ENCODE measurements at places on chromosomes 6 and 20.

GRCh38 chr20:22338140-22338708, 246.1 kb downstream of the FOXA2 start:
- no peak for DNase-seq

DNA sequence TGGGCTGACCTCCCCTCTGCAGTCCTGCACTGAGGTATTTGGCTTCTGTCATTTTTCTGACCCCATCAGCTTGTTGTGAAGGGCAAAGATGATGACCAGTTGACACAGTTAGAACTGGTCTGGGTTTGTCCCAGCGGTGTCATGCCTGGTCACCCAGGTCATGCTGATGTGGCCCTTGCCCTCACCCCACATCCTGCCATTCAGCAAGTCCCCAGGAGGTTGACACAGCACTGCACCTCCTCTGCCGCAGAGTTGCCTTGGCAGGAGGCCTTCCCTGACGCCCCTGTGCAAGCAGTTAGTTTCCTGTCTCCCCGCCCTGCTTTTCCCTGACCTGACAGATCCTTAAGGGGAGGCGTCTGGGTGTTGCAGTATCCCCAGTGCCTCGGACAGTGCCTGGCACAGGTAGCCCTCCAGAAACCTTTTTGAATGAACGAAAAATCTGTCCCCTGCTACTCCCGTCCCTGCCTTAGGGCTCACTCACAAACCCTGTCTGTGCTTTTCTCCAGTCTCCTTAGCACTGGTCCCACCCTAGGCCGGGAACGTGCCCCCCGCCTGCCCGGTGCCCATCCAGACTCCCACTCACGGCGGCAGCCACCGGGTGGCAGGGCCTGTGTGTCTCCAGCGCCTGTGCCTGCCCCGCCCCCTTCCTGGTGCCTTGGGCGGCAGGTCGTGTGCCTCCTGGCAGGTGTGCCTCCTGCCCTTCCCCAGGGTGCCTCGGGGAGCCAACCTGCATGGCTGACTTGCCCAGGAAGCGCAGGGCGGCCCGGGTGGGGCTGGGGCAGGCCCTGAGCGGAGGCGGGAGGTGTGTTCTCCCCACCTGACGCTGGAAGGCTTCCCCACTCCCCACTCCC, 146.3 kb upstream of the RNF24 start:
- DNase-seq, result no peak

DNA sequence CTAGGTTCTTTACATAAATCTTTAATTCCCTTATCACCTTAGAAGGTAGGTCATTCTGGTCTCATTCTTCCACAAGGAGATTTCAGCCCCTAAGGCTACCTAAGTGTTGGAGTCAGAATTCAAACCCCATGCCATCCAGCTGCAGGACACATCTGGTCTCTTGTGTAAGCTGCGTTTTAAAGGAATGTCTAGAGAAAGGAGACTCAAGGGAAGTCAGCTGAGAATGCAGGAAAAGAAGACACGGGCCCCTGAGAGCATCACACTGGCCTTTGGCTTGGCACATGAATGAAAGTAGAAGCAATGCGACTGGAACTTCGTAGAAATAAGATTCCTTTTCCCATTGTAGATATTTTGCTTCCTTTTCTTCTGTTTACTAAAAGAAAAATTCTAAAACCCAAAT, 76.7 kb upstream of the SYNJ2 start:
- no peak for DNase-seq

DNA sequence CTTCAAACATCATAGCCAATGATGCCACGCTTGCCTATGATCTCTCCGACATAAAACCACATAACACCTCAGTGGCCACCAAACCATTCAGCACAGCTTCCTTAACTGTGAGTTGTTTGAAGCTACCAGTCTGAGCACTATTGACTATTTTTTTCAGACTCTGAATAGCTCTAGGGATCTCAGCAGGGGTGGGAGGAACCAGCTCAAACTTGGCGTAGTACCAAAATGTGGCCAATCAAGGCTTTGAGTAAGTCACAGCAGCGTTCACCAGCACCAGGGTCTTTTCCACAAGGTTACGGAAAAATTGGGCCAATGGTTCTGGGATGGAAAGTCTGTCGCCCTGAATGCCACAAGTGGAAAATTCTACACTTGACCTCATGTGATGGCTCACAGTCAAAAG, 70.6 kb downstream of the SMPDL3A start:
- DNase-seq, result no peak

DNA sequence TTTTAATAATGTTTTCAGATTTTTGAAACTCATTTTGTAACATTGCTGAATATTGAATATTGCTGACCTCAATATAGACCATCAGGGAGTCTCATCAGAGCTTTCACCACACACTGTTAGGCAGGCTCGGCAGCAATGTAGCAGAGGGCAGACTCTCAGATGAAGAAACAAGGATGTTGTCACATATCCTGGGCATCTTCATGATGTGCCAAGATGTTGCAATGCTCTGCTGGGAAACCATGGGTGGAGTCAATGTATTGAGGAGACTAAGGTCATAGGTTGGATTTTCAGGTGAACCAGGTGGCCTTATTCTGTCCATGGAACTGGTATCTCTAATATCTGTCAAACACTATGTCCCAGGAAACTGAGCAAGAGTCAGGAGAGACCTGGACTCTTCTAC, 27.3 kb downstream of the NR2E1 start:
- DNase-seq, result no peak

DNA sequence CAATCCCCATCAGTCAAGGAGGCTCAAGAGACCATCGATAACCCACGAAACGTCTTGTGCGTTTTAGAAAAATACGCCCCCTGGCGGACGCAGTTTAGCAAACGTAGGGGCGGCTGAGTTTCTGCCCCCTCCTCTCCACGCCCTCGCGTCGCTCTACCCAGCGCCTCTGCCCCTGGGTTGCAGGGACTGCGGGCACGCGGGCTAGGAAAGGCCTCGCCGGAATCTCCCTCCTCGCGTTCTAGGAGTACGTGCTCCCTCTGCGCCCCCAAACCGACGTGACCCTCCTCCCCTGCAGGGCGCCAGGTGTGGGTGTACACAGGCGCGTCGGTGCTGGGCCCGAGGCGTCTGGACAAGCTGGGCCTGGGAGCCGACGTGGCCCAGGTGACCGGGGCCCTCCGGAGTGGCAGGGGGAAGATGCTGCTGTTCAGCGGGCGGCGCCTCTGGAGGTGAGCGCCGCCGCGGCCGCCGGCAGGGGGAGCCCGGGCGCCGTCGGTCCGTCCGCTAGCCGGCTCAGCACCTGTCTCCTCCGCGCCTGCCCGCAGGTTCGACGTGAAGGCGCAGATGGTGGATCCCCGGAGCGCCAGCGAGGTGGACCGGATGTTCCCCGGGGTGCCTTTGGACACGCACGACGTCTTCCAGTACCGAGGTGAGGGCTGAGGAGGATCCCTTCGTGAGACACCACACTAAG, 5.3 kb downstream of the MMP9 start:
- DNase-seq, result peak; percentile 70

- no peak for DNase-seq
These were observed 12.3 kb downstream of the NHLRC1 start for GRCh38 chr6:18110162-18110561.
